ENCODE measurements at places on chromosomes 2 and 18. TPM values are rescaled to one million over a fixed set of nuclear protein-coding genes. Genes with fewer than 3 reads are reported as not detected.

Gene KHK
- total RNA-seq, result 1.8 TPM

Gene DSG1
- 1.5 TPM for total RNA-seq

Gene HOXD3
- 0.68 TPM for total RNA-seq

Gene EVX2
- not detected for total RNA-seq
